ENCODE measurements at places on chromosomes 7 and 10. TPM values are rescaled to one million over a fixed set of nuclear protein-coding genes. Genes with fewer than 3 reads are reported as not detected.

DNA sequence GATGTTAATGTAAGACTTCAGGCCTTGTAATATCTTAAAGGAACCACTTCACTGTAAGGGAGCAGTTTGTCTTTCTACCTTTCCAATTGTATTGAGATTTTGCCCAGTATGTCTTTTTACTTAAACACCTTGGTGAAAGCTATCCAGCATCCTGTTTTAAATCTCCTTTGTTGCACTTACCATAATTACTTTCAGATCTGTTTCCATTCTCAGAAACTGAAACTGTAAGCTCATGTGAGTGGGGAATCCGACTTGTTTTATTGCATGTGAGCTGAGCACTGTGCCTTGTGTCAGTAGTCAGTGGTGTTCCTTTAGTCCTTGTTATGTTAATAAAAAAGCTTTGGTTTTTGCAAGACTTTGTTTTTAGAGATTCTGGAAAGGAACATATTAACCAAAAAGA lies 42.2 kb downstream of the BMPR1A start:
- peak; percentile 2 for DNase-seq

Gene OR2AE1
- not detected for total RNA-seq

GRCh38 chr7:17617380-17617779 lies 318.9 kb downstream of the AHR start:
- no peak for DNase-seq

GRCh38 chr10:35881320-35881719 lies 239.2 kb upstream of the FZD8 start:
- no peak for DNase-seq

Gene BICC1
- not detected for total RNA-seq

DNA sequence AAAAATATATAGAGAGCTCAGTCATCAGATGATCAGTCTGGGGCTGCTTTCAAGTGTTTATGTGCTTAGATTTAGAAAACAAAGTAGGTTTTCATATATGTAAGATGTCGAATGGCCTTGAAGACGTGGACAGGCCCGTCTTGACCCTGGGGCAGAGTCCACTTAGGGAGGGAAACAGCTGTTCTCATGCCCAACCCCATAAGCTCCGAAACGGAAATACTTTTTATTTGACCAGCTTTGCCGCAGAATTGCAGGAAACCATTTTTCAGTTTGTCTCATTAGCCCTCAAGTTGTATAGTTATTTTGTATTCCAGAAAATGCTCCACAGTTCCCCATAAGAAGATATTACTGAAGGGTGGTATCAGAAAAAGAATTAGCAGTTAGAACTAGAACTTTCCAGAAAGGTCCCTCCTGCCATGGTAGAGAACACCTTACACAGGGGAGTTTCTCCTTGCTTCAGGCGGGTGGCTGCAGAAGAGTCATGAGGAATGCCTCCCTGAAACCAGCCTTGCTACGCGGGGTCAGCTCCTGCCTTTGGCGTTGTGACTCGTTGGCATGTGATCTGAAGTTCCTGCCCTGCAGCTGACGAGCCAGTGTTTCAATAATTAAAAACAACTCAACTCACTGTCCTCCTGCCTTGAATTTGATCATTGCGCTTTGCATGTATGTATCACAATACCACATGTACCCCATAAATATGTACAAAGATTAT lies 192.7 kb downstream of the CELF2 start:
- DNase-seq, result no peak

Gene PDE6C
- total RNA-seq, result not detected

DNA sequence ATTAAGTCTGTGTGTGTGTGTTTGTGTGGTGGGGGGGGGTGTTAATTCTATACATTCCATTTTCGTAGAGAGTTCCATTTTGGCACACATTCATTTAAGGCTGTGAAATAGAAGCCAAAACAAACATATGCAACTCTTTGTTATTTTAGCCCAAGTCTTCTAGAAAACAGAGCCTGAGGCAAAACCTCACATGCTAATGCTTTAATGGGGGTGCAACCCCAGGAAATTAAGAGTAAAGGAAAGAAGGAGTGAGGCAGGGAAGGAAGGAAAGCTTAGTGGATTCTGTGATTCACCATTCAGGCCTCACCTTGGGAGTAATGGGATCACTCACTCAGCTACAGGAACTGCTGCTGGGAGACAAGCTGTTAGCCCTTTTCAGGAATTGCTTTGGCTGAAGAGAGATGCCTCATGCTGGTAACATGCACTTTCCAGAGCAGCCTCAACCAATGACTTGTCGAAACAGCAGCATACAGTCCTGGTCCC lies 73.0 kb upstream of the CTTNBP2 start:
- DNase-seq, result no peak

DNA sequence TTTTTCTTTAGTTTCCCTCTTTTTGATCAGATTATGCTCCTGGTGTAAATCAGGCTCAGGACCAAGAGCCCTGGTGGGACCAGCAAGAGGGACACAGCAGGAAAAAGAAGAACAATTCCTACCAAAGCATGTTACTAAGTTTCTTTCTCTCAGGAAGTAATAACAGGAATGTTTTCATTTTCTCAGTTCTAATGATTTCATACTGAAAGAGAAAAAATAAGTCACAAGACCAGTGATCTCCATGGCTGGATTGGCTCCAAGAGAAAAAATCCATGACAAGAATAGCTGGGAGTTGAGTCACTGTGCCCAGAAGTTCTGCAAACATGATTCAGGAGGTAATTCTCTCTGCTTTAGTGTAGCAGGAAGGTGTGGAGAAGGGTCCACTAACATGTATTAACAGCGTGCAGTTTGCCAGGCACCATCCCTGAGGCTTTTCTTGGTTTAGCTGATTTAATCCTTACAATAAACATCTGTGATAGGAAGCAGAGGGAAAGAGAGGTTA lies 23.8 kb upstream of the IFIT2 start:
- DNase-seq, result no peak

Gene DGKI
- total RNA-seq, result 1.8 TPM

- no peak for DNase-seq
Measured at GRCh38 chr7:102323914-102324195, 32.4 kb downstream of the SPDYE6 start.

DNA sequence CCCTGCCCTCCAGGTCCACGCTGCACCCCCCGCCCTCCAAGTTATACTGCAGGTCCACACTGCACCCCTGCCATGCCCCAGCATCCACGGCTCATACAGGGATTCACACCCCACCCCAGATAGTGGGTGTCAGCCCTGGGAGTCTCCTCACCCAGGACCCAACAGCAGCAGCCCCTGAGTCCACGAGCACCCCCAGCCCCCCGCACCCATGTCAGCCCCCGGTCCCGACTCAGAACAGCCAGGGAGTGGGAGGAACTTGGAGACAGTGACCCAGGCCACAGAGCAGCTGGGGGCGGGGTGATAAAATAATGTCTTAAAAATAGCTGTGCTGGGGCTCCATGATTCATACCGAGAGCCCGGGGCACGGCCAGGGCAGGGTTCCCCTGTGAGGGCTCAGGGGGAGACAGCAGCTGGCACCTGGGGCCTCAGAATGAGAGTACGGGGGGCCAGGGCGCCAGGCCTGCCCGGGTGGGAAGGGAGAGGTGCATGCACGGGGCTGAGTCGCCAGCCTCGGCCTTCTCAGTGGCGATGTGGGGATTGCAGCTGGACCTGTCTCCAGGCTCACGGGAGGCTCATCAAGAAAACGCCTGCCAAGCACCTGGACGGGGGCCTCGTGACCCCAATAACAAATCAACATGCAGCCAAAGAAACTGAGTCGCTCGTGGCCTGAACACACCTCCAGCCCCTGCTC lies 29.8 kb downstream of the ADAP1 start:
- DNase-seq, result peak; percentile 88

- no peak for DNase-seq
Measured at GRCh38 chr7:81079746-81080145, 160.9 kb upstream of the SEMA3C start.

DNA sequence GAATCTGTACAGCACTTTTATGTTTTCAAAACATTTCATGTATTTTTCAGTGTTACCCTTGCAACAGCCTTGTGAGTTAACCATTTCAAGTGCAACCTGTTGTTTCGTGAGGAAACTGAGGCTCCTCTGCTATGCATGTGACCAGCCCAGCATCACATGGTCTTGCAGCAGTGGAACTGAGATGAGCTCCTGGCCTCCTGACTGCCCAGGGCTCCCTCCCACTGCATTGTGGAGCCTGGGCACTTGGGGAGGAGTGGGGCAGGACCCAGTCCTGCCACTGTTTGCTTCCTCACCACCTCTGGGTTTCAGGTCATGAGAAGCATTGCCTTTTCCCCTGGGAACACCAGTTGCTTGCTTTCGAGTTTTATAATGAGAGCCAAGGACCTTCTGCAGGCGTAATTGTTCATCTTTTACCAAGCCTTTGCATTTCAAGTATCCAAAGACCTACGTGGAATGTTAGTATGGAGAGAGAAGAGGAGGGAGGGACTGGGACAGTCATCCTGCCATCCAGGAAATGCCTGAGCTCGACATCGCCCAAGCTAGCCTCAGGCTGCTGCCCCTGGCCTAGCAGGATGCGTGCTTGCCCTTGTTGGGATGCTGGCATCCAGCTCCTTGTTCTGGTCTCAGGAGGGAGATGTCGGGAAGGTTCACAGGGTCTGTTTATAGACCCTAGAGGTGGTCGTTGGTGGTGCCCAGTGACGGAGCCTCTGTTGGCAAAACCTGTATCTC lies 32.3 kb upstream of the BHLHA15 start:
- DNase-seq, result no peak

DNA sequence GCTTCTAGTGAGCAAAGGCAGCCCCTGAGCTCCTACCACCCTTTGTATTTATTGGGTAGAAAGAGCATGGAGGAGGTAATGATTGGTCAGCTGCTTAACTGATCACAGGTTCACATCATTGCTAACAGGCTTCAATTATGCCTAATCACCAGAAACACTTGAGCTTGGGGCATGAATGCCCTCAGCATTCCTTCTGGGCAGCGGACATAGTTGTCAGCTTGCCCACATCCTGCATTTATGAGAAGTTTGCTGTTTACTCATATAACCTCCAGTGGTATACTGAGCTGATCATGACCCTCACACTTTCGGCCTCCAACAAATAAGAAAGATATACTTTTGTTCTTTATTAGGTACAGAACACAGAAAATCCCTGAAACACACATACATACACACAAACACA lies 140.3 kb upstream of the ODAD2 start:
- no peak for DNase-seq

- DNase-seq, result no peak
Measured at GRCh38 chr7:148093375-148094166, 497.0 kb upstream of the C7orf33 start.

DNA sequence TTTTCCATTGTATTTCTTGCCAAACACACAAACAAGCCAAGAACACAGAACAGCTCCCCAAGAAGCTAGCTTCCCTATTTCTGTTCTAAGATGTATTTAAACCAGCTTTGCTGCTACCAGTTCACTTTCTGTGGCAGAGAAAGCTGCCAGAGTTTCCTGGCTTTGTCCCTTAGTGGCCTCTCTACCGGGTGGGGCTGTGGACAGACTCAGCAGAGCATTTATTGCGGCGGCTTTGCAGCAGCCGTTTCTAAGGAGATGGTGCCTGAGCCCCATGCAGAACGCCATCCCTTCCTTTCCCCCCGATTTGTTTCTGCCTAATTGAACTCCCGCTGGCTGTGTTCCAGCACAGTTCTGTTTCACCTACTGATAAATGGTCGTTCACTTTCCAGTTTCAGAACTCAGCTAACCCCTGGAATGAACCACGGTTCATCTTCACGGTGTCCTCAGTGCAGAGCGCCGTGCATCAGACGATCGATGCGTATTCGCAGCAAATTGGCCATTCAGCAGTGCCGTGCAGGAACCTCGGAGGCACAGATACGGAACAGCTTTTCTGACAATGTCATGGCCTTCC lies 33.8 kb upstream of the SFMBT2 start:
- no peak for DNase-seq

DNA sequence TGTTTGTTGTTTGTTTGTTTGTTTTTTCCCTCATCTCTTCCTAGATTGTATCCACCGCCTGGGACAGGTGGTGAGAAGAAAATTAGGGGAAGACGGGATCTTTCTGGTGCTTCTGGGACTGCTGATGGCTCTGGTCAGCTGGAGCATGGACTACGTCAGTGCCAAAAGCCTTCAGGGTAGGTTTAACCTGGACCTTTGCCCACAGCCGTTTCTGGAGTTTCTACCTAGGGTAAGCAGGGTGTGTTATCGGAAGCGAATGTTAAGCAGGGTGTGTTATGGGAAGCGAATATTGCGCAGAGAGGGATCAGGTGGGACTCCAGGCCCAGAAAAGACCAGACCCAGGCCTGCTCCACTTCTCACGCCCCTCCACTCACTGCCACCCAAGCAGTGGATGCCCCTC lies 4.7 kb downstream of the CLCN1 start:
- DNase-seq, result no peak

GRCh38 chr10:60148266-60148840 lies 241.3 kb downstream of the ANK3 start:
- DNase-seq, result no peak

Gene MCU
- 15.5 TPM for total RNA-seq

Gene FKBP6
- total RNA-seq, result not detected

Gene SCRN1
- 9.2 TPM for total RNA-seq

Gene PTER
- total RNA-seq, result 22.9 TPM

Gene ARHGAP22
- not detected for total RNA-seq

DNA sequence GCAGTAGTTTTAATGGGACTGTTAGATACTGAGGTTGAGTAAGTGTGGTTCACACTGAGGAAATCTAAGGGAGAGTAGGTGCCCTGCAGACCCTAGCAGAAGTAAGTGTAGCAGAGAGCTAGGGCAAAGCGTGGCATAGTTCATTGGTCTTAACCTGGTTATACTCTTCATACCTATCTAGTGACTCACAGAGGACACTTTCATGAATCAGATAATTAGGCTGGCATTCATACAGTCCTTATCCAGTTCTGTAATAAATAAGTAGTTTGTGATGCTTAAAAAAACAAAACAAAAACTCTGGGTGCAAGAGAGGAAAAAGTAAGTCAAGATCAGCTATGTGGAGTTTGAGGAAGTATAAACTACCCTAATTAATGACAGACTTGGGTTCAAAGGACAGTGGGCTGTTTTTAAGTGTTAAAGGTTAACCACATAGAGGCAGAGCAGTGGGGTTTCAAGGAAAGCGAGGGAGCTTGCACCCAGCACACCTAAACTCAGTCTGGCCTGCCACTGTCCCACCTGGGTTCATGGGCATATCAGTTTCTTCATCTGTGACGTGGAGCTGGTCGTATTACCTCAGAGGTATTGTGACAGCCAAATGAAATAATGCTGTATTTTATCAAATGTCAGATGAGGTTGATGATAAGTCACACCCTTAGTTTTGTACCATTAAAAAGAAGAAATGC lies 27.1 kb downstream of the LMTK2 start:
- no peak for DNase-seq

DNA sequence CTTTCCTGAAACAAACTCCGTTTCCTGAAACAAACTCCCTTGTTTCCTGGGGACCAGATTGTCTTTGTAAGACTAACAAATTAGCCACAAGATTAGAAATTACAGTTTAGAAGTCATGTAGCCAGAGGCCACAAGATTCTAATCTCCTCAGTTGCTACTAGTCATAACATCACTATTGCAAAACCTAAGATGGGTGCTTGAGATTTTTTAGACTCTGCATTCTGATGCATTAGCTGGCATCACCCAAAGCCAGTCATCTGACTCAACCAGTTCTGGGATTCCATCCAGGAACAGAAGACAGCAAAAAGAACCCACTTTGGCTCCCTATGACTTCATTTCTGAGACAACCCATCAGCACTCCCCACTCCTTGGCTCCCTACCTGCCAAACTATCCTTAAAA lies 367.9 kb upstream of the MBL2 start:
- DNase-seq, result no peak

Gene IL6
- 0.60 TPM for total RNA-seq

Gene POLR2J2
- 6.9 TPM for total RNA-seq
